Ovary (tissue), 10 donors: ENCODE measurements at places on chromosomes 6 and 20. TPM values are rescaled to one million over a fixed set of nuclear protein-coding genes. Genes with fewer than 3 reads are reported as not detected.

The TMEM244 gene
- total RNA-seq, result not detected

The GSTA2 gene
- total RNA-seq, result not detected

The SIRPA gene
- 30.8 TPM for total RNA-seq

The CLPSL1 gene
- not detected for total RNA-seq

The ID4 gene
- total RNA-seq, result 20.7 TPM

The VWA7 gene
- total RNA-seq, result 1.4 TPM

The ZBTB46 gene
- 35.2 TPM for total RNA-seq

The HUS1B gene
- total RNA-seq, result 0.53 TPM

The FAM217A gene
- total RNA-seq, result not detected

The MTO1 gene
- 32.2 TPM for total RNA-seq

The SGK2 gene
- total RNA-seq, result 1.8 TPM

The PCSK2 gene
- 27.8 TPM for total RNA-seq

The HS3ST5 gene
- not detected for total RNA-seq

The ZC3H12D gene
- total RNA-seq, result 0.36 TPM

The SNPH gene
- total RNA-seq, result 2.4 TPM

The EFCAB8 gene
- total RNA-seq, result not detected

The TXLNB gene
- 7.3 TPM for total RNA-seq

DNA sequence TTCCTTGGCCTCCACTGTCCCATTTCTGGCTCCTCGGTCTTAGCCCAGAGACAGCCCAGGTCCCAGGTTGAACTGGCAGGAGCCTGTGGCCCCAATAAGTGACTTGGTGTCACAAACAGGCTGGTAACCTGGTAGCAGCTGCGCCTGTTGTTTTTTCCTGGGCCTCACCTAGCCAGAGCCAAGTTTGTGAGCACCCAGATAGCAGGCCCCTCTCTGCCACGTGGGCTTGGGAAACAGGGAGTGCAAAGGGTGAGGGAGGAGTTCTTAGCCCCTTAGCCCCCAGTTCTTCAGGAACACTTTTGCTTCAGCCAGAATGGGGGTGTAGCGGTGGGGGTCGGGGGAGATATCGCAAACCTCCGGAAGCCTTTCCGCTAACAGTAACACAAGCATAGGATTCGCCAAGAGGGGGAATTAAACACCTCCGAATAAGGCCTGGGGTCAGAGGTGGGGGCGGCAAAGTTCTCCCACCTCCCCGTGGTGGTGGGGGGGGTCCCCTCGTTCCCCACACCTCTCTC is 760 bp downstream of the C6orf132 start:
- no peaks in the 10 kb centered on the region for H3K27me3 ChIP-seq
- peak overlapping the region; percentile 35 for H3K4me3 ChIP-seq
- H3K27ac ChIP-seq, result no peak overlapping the region
- H3K4me1 ChIP-seq, result peaks cover 5% of the 10 kb centered on the region
- DNase-seq, result no peak
- H3K36me3 ChIP-seq, result no peaks in the 10 kb centered on the region

GRCh38 chr6:102742028-102742427 is 1348.5 kb downstream of the GRIK2 start:
- DNase-seq, result no peak
- no peak overlapping the region for H3K27ac ChIP-seq
- H3K4me1 ChIP-seq, result no peaks in the 10 kb centered on the region
- H3K4me3 ChIP-seq, result no peak overlapping the region

DNA sequence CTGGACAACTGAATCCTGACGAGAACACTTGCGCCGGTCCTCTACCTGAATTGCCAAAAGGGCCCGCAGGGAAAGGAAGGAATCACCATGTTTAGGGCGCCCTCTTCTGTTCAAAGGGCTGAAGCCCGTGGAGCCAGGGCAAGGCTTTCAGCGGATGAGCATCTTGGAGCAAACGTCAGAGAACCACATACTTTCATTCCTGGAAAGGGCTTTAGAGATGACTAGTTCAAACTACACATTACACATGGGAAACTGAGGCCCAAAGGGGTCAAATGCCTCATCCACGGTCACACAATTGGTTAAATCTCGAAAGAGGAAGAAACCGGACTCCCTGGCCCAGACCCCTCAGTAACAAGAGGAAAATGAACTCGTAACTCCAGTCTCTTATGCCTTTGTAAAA is 11.5 kb upstream of the ZNF133 start:
- H3K36me3 ChIP-seq, result no peaks in the 10 kb centered on the region
- H3K4me1 ChIP-seq, result no peaks in the 10 kb centered on the region

GRCh38 chr6:13485303-13485702 is 2.1 kb downstream of the GFOD1 start:
- no peaks in the 10 kb centered on the region for H3K27me3 ChIP-seq
- H3K4me3 ChIP-seq, result peak overlapping the region; percentile 70
- no peak for DNase-seq
- peaks cover 7% of the 10 kb centered on the region for H3K4me1 ChIP-seq
- no peaks in the 10 kb centered on the region for H3K36me3 ChIP-seq

GRCh38 chr20:17273717-17274116 is 46.9 kb downstream of the PCSK2 start:
- H3K36me3 ChIP-seq, result no peaks in the 10 kb centered on the region
- no peak for DNase-seq
- H3K27ac ChIP-seq, result no peak overlapping the region

GRCh38 chr6:143026696-143027449 is 33.8 kb upstream of the AIG1 start:
- H3K27ac ChIP-seq, result no peak overlapping the region
- no peak overlapping the region for H3K4me3 ChIP-seq
- no peaks in the 10 kb centered on the region for H3K27me3 ChIP-seq
- no peak for DNase-seq
- no peaks in the 10 kb centered on the region for H3K4me1 ChIP-seq

GRCh38 chr6:154731296-154732218 is 1.7 kb upstream of the SCAF8 start:
- H3K4me1 ChIP-seq, result peaks cover 11% of the 10 kb centered on the region
- no peak overlapping the region for H3K4me3 ChIP-seq
- DNase-seq, result no peak
- peak overlapping the region; percentile 99 for H3K27ac ChIP-seq
- H3K27me3 ChIP-seq, result no peaks in the 10 kb centered on the region

- no peak overlapping the region for H3K27ac ChIP-seq
- H3K4me1 ChIP-seq, result peaks cover 3% of the 10 kb centered on the region
- no peaks in the 10 kb centered on the region for H3K36me3 ChIP-seq
- DNase-seq, result peak; percentile 50
These were observed 7.7 kb upstream of the FOXF2 start for GRCh38 chr6:1381481-1382330.

- H3K36me3 ChIP-seq, result no peaks in the 10 kb centered on the region
- H3K4me1 ChIP-seq, result no peaks in the 10 kb centered on the region
- no peaks in the 10 kb centered on the region for H3K27me3 ChIP-seq
- no peak overlapping the region for H3K4me3 ChIP-seq
- no peak overlapping the region for H3K27ac ChIP-seq
These were observed 56.4 kb downstream of the CDH4 start for GRCh38 chr20:61308477-61308774.

- no peaks in the 10 kb centered on the region for H3K4me1 ChIP-seq
- H3K27ac ChIP-seq, result no peak overlapping the region
- no peak for DNase-seq
- no peaks in the 10 kb centered on the region for H3K27me3 ChIP-seq
These were observed 87.2 kb downstream of the PRDM1 start for GRCh38 chr6:106173124-106173879.

DNA sequence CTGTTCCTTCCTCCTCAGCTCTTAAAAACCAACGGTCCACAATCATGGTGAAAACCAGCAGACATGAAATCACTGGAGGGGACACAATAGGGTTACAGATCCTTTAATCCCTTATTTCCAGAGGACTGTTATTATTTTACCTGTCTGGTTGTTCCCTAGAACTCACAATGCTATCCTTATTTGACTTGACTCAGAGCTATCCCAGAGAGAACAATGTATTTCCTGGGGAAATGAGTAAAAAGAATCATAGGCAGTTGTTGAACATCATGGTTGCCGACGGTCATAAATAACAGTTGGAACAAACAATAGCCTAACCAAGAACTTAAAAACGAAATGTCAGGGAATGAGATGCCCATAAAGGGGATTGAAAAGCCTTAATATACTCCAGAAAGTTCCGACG is 9.3 kb downstream of the OR2H1 start:
- no peaks in the 10 kb centered on the region for H3K4me1 ChIP-seq
- H3K27me3 ChIP-seq, result no peaks in the 10 kb centered on the region
- H3K27ac ChIP-seq, result no peak overlapping the region
- no peak overlapping the region for H3K4me3 ChIP-seq

- H3K4me1 ChIP-seq, result peaks cover 2% of the 10 kb centered on the region
- no peak overlapping the region for H3K4me3 ChIP-seq
- DNase-seq, result no peak
- no peak overlapping the region for H3K27ac ChIP-seq
These were observed 126.5 kb downstream of the UTRN start for GRCh38 chr6:144411531-144412165.

GRCh38 chr6:34606477-34607265 is 50.5 kb upstream of the SPDEF start:
- DNase-seq, result no peak
- H3K4me1 ChIP-seq, result peaks cover 2% of the 10 kb centered on the region
- no peaks in the 10 kb centered on the region for H3K36me3 ChIP-seq
- H3K4me3 ChIP-seq, result no peak overlapping the region
- no peak overlapping the region for H3K27ac ChIP-seq

GRCh38 chr6:133368664-133369063 is 127.5 kb downstream of the EYA4 start:
- no peak overlapping the region for H3K27ac ChIP-seq
- no peaks in the 10 kb centered on the region for H3K27me3 ChIP-seq
- H3K36me3 ChIP-seq, result no peaks in the 10 kb centered on the region
- DNase-seq, result no peak

DNA sequence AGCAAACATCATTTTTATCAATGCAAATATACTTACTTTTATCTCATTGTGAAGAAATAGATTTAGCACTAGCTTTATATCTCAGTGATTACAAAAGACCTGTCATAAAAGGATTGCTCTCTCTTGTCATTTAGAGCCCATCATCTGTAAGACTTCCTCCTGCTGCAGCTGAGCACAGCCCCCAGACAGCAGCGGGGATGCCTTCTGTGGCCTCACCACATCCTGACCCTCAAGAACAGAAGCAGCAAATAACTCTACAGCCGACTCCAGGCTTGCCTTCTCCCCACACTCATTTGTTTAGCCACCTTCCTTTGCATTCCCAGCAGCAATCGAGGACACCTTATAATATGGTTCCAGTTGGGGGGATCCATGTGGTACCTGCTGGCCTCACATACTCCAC is 127.0 kb upstream of the EDN1 start:
- no peak overlapping the region for H3K4me3 ChIP-seq
- no peak for DNase-seq
- H3K27me3 ChIP-seq, result no peaks in the 10 kb centered on the region
- no peak overlapping the region for H3K27ac ChIP-seq
- peaks cover 2% of the 10 kb centered on the region for H3K4me1 ChIP-seq

DNA sequence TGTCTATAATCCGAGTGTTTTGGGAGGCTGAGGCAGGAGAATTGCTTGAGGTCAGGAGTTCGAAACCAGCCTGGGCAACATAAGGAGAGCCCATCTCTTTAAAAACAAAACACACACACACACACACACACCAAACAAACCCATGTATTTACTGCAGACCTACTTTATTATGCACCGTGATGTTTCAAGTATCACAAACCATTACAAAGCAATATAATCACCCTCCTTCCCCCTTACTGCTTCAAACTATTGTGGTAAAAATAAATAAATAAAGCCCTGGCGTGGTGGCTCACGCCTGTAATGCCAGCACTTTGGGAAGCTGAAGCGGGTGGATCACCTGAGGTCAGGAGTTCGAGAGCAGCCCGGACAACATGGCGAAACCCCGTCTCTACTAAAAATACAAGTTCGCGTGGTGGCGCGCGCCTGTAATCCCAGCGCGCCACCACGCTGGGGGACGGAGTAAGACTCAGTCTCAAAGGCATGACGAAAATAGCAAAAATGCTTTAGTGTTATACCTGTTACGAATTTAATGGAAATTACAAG is 1.5 kb downstream of the TBCC start:
- H3K27me3 ChIP-seq, result no peaks in the 10 kb centered on the region
- no peaks in the 10 kb centered on the region for H3K36me3 ChIP-seq
- no peak for DNase-seq
- no peak overlapping the region for H3K27ac ChIP-seq
- H3K4me1 ChIP-seq, result peaks cover 6% of the 10 kb centered on the region
- peak overlapping the region; percentile 72 for H3K4me3 ChIP-seq

- H3K36me3 ChIP-seq, result no peaks in the 10 kb centered on the region
- DNase-seq, result no peak
- no peaks in the 10 kb centered on the region for H3K4me1 ChIP-seq
- H3K27me3 ChIP-seq, result no peaks in the 10 kb centered on the region
- H3K4me3 ChIP-seq, result no peak overlapping the region
These were observed 2.5 kb downstream of the MCM9 start for GRCh38 chr6:118932421-118932820.
